ENCODE measurements at places on chromosomes 2 and 18.

DNA sequence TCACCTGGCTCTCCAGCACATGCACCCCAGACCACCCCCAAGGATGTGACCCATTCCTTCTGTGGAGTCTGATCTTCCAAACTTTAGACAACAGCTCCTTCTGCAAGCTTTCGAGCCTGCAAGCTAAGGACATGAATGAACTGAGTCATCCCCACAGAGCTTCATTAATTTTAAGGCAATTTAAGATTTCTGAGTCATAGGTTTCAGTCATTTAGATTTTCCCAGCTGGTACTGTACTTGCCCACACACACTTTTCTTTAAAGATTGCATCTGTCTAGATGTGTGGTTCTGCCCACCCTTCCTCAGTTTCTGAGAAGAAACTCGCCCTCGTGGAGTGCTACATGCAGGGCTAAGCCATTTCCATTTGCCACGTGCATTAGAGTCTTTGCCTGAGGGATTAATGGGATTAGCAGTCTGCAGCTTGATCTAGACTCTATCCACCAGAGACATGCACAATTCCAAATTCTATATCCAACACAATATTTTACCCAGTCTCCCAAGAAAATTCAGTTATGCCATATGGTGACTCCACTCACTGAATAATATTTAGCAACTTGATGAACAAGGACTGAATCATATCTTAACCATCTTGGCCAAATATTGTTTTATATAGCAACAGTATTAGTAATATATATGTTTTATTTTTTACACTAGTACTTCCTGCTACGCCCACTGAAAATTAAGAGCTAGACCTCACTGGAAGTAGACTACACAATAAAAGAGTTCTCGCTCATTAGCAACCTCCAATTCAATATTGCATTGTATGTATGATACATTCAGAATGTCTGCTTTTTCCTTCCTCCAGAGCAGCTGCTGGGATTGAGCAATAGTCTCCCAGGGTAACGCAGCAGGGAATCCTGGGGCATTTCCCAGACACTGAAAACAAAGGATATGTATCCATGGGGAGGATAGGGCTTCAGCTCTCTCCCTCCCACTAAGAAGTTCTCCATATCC is 14.3 kb upstream of the TRIB2 start:
- H3K27ac ChIP-seq: no peak overlapping the region
- no peaks in the 10 kb centered on the region for H3K36me3 ChIP-seq
- no peak for DNase-seq
- no peaks in the 10 kb centered on the region for H3K27me3 ChIP-seq

GRCh38 chr2:166344286-166345113 is 31.2 kb downstream of the SCN9A start:
- no peaks in the 10 kb centered on the region for H3K27me3 ChIP-seq
- H3K4me3 ChIP-seq: no peak overlapping the region
- DNase-seq: no peak
- H3K4me1 ChIP-seq: no peaks in the 10 kb centered on the region
- H3K27ac ChIP-seq: no peak overlapping the region
- H3K36me3 ChIP-seq: no peaks in the 10 kb centered on the region

GRCh38 chr18:33666915-33667314 is 88.9 kb downstream of the ASXL3 start:
- no peaks in the 10 kb centered on the region for H3K4me1 ChIP-seq
- H3K36me3 ChIP-seq: no peaks in the 10 kb centered on the region
- no peaks in the 10 kb centered on the region for H3K27me3 ChIP-seq
- no peak overlapping the region for H3K4me3 ChIP-seq
- DNase-seq: no peak

DNA sequence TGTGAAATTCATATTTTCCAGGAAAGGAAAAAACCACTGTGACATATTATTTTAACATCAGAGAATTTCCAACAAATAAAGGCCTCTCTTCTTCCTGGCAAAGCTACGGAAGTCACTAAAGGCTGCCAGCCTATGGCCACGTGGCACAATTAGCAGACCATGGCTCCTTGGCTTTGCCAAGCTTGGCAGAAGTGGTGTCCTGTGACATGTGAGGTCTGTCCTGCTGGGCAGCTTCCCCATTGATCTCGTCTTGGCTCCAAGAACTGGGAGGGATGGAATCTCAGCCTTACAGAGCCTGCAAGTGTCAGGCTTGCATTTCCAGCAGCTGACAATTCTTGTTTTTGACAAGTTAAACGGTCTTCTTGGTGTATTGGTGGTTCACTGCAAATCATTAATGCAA is 226.9 kb upstream of the THSD7B start:
- DNase-seq: no peak
- no peaks in the 10 kb centered on the region for H3K36me3 ChIP-seq
- H3K27me3 ChIP-seq: no peaks in the 10 kb centered on the region

- peak; percentile 69 for DNase-seq
- peaks cover 30% of the 10 kb centered on the region for H3K27me3 ChIP-seq
- H3K36me3 ChIP-seq: no peaks in the 10 kb centered on the region
- H3K4me3 ChIP-seq: peak overlapping the region; percentile 78
- peak overlapping the region; percentile 54 for H3K27ac ChIP-seq
Observed at GRCh38 chr2:20447437-20448245, 767 bp downstream of the RHOB start.

DNA sequence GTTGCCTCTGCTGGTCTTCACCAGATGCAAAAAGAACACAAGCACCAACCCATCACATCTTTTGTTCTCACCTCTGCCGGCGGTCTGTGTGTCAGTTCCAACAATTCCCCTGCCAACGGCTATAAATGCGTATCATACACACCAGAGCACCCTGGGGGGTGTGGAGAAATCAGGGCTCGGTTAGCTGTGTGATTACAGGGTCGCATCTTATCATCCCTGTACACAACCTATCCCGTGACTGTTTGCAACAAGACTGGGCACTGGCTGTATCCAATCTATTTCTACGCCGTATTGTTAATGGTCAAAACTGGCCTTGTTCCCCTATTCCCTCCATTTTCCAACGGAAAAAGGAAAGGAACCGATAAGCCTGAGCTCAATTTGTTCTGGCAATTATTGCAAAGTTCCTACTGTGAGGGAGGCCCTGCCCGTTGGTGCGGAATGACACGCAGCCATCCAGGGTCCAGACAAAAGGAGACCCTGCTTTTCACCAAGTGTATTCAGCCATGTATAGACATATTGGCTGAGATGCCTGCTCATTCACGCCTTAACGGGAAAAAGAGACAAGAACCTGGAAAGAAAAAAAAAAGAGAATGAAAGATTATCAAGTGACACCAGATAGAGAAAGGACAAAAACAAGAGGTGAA is 136.9 kb downstream of the CDH20 start:
- H3K4me3 ChIP-seq: no peak overlapping the region
- no peaks in the 10 kb centered on the region for H3K36me3 ChIP-seq
- H3K27me3 ChIP-seq: peaks cover 5% of the 10 kb centered on the region
- DNase-seq: no peak

DNA sequence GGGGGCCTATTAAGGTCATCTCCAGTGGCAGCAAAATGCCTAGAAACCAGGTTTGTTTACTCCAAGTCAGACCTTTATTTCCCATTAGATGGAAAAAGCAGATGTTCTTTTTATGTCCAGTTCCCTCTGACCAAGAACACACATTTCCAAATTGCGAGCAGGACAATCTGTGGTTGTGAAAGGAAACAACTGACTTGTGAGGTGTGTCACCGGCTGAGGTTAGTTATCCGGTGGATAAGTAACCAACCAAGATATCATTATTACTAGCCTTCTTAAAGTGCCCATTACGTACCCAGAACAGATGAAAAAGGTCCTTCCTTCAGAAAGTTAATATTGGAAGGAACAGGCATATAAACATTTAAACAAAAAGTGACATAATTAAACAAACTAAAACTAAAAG is 112.9 kb downstream of the THADA start:
- H3K4me3 ChIP-seq: peak overlapping the region; percentile 42
- H3K27ac ChIP-seq: no peak overlapping the region
- peaks cover 13% of the 10 kb centered on the region for H3K36me3 ChIP-seq
- H3K27me3 ChIP-seq: no peaks in the 10 kb centered on the region

- no peak overlapping the region for H3K4me3 ChIP-seq
- H3K36me3 ChIP-seq: peaks cover 24% of the 10 kb centered on the region
- no peak overlapping the region for H3K27ac ChIP-seq
Observed at GRCh38 chr18:2923464-2923863, 76.7 kb downstream of the EMILIN2 start.

DNA sequence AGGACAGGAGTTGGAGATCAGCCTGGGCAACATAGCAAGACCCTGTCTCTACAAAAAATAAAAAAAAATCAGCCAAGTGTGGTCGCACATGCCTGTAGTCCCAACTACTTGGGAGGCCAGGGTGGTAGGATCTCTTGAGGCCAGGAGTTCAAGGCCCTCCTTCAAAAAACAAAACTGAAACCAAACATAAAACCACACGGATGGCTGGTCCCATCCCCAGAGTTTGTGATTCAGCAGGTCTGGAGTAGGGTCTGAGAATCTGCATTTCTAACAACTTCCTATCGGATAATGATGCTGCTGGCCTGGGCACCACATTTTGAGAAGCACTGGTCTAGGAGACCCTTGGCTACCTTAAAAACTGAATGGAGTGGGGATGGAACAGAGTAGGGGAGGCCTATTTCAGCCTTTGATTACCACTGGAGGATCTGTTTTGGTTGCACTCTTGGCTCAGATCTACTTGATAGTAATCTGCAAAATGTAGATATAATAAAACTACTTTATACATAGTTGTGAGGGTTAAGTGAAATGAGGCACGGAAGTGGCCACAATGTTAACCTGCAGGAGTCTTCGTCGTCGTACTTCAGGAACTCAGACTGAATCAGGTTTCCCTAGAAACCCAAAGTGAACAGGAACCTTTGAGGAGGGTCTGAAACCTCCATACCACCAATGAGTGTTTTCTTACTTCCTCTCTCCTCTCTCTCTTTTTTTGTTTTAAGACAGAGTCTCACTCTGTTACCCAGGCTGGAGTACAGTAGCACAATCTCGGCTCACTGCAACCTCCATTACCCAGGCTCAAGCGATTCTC is 25.5 kb upstream of the NFE2L2 start:
- H3K4me1 ChIP-seq: peaks cover 23% of the 10 kb centered on the region
- H3K27me3 ChIP-seq: no peaks in the 10 kb centered on the region
- H3K4me3 ChIP-seq: no peak overlapping the region

GRCh38 chr2:233208382-233209116 is 42.9 kb upstream of the ATG16L1 start:
- H3K36me3 ChIP-seq: peaks cover 16% of the 10 kb centered on the region
- no peak overlapping the region for H3K4me3 ChIP-seq
- no peak for DNase-seq
- H3K4me1 ChIP-seq: peaks cover 9% of the 10 kb centered on the region
- H3K27me3 ChIP-seq: no peaks in the 10 kb centered on the region

- H3K4me3 ChIP-seq: no peak overlapping the region
- H3K36me3 ChIP-seq: peaks cover 72% of the 10 kb centered on the region
- DNase-seq: no peak
- H3K4me1 ChIP-seq: no peaks in the 10 kb centered on the region
- H3K27me3 ChIP-seq: no peaks in the 10 kb centered on the region
Observed at GRCh38 chr2:69847068-69847828, 17.8 kb downstream of the GMCL1 start.

GRCh38 chr2:138922973-138923563 is 142.9 kb upstream of the NXPH2 start:
- no peak overlapping the region for H3K27ac ChIP-seq
- H3K27me3 ChIP-seq: peaks cover 3% of the 10 kb centered on the region
- no peaks in the 10 kb centered on the region for H3K4me1 ChIP-seq
- no peak overlapping the region for H3K4me3 ChIP-seq

DNA sequence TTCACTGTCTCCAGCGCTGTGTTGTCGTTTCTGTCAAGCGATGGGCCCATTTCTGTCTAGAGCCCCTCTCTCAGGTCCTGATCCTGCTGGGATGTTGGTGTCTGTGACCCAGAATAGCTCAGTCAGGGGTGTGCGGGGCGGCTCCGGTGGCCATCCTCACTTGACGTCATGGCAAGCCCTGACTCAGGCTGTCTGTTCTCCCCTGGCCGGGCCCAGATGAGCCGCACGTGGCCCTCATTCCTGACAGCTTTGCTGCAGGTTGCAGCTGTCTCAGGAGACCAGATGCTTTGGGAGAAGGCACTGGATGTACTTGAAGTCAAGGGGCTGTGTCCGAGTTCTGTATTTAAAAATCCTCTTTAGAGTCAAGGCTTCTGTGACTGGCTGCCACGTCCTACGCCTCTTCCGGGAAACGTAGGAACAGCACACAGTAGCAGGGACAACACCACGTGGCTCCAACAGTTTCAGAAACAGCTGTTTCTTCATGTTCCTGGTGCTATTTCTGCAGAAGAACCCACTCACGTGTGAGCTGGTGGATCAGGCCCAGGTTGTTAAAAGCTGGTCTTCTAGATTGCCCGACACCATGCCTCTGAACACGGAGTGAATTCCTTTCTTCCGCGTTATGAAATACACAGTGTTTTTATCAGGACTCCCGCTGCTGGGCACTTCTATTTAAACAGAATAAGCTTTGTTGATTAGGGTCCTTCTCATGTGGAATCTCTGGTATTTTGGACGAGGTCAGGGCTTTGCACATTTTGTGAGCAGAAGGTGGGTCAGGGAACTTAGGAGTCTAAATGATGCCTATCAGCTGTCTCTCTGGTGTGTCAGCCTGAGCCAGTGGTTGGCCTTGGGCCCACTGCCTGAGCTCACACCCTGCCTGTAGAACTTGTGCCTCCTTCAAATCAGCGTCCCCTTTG is 28.3 kb upstream of the NTSR2 start:
- no peaks in the 10 kb centered on the region for H3K36me3 ChIP-seq
- H3K27ac ChIP-seq: no peak overlapping the region
- H3K4me3 ChIP-seq: no peak overlapping the region
- H3K27me3 ChIP-seq: no peaks in the 10 kb centered on the region
- peaks cover 74% of the 10 kb centered on the region for H3K4me1 ChIP-seq

GRCh38 chr2:62340994-62341484 is 145.1 kb downstream of the B3GNT2 start:
- H3K27me3 ChIP-seq: no peaks in the 10 kb centered on the region
- no peak overlapping the region for H3K27ac ChIP-seq
- no peaks in the 10 kb centered on the region for H3K36me3 ChIP-seq
- no peak overlapping the region for H3K4me3 ChIP-seq
- peaks cover 19% of the 10 kb centered on the region for H3K4me1 ChIP-seq

- H3K4me3 ChIP-seq: no peak overlapping the region
- H3K4me1 ChIP-seq: no peaks in the 10 kb centered on the region
- H3K27me3 ChIP-seq: peaks cover 4% of the 10 kb centered on the region
- DNase-seq: no peak
- H3K36me3 ChIP-seq: no peaks in the 10 kb centered on the region
- H3K27ac ChIP-seq: no peak overlapping the region
Observed at GRCh38 chr2:222969491-222969890, 82.5 kb upstream of the KCNE4 start.

GRCh38 chr2:193332941-193333340 is 1138.2 kb upstream of the TMEFF2 start:
- no peak overlapping the region for H3K4me3 ChIP-seq
- DNase-seq: no peak
- no peaks in the 10 kb centered on the region for H3K36me3 ChIP-seq
- H3K27me3 ChIP-seq: no peaks in the 10 kb centered on the region

GRCh38 chr2:101307950-101308431 is 510 bp downstream of the RNF149 start:
- peak overlapping the region; percentile 86 for H3K27ac ChIP-seq
- peak; percentile 61 for DNase-seq
- H3K27me3 ChIP-seq: no peaks in the 10 kb centered on the region
- H3K4me3 ChIP-seq: peak overlapping the region; percentile 58
- H3K4me1 ChIP-seq: peaks cover 27% of the 10 kb centered on the region
